ENCODE measurements at places on chromosomes 16 and 17.

- DNase-seq, result no peak
Measured at GRCh38 chr17:32285306-32285705, 19.7 kb downstream of the RHBDL3 start.

- DNase-seq, result no peak
Measured at GRCh38 chr16:85056211-85056748, 28.7 kb downstream of the KIAA0513 start.

- DNase-seq, result no peak
Measured at GRCh38 chr16:28873543-28874201, 4.6 kb upstream of the ATP2A1 start.

GRCh38 chr17:49851387-49852291 lies 3.8 kb upstream of the TAC4 start:
- DNase-seq, result no peak

- no peak for DNase-seq
Measured at GRCh38 chr16:1984347-1985225, 593 bp downstream of the GFER start.

DNA sequence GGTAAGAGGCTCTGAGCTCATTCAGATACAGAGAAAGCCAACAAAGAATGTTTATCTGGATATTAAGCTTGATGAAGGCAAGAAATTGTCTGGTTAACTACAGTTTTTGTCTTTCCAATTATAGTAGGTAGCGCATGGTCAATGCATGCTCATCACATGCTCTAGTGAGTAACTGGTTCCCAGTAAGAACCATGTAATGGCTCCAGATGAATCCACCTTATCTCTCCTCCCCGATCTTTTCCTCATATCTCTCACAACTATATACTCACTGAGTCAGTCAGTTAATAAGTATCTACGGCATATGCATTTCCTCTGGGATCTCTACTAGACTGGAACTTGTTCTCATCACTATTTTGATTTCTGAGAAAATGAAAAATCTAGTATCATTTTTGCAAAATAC lies 340.7 kb upstream of the DYNLRB2 start:
- no peak for DNase-seq

- DNase-seq, result no peak
Measured at GRCh38 chr17:46082257-46082656, 83.2 kb downstream of the STH start.

DNA sequence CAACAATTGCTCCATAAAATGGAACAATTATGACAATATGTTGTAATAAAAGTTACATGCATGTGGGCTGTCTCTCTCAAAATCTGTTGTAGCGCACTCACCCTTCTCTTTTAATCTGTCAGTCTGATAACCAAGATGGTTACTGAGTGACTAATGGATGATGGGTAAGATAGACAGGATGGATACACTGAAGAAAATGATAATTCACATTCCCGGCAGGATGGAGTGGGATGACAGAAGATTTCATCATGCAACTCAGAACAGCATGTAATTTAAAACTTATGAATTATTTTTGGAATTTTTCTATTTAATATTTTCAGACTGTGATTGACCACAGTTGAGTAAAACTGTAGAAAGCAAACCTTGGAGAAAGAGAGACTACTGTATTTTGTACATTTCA lies 30.5 kb downstream of the CDH13 start:
- no peak for DNase-seq

GRCh38 chr16:53445534-53445933 lies 11.3 kb downstream of the RBL2 start:
- no peak for DNase-seq

- no peak for DNase-seq
Measured at GRCh38 chr17:81271226-81271625, 23.9 kb downstream of the SLC38A10 start.

GRCh38 chr17:12659500-12659899 lies 6.2 kb upstream of the MYOCD start:
- peak; percentile 80 for DNase-seq

- no peak for DNase-seq
Measured at GRCh38 chr16:66689282-66689681, 7.3 kb downstream of the CMTM4 start.

DNA sequence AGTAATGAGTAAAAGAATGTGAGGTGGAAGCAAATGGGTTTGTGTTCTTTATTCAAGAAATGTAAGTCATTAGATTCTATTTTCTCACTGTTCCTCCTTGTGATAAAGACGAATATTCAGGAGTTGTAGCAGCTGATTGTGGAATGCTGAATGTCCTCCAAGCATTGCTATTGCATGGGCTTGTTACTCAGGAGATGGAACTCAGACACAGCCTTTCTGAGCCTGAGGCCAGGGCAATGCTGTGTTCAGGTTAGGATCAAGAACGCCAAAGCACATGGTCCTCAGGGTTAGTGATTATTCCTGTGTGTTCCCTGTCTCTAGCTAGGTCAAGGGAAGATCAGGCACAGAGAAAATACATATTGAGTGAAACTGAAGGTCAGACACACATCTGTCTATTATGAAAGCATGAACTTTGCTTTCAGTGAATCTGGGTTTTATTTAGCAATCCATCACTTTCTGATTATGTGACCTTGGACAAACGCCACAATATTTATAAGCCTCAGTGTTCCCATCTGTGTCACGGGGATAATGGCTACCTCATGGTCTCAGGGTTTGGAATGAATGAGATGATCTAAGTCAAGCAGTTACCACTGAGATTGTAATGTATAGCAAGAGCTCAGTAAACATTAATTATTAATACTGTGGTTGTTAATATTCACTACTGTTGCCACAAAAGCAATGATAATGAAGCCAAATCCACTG lies 426.8 kb upstream of the DYNLRB2 start:
- DNase-seq, result no peak

DNA sequence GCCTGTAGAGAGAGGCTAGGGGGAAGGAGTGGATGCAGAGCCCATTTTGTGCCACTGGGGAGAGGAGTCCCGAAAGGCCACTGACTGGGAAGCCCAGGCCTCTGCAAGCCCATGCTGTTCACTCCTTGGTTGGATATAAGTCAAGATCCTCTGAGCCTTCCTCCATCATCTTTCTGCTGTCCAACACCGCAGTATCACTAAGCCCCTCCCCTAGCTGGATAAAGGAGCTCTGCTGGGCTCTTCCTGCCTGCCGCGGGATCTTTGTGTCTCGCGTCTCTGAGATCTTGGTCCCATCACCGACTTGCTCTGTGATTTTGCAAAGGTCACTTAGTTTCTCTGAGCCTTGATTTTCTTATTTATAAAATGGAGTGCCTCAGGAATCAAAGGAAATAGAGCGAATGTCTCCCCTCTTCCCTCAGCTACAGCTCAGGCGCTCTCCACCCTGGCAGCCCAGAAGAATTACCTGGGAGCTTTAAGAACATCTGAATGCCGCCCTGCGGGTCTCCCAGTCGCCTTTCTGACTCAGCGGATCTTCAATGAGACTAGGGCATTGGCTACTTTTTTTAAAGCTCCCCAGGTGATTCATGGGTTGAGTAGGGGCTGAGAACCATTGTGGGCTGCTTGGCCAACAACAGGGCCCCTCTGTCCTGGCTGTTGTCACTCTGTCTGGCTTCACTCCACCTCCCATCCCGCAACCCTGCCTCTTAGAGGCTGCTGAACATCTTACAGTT lies 25.2 kb upstream of the TMEM220 start:
- no peak for DNase-seq

GRCh38 chr17:55735731-55736405 lies 13.2 kb upstream of the TMEM100 start:
- no peak for DNase-seq

DNA sequence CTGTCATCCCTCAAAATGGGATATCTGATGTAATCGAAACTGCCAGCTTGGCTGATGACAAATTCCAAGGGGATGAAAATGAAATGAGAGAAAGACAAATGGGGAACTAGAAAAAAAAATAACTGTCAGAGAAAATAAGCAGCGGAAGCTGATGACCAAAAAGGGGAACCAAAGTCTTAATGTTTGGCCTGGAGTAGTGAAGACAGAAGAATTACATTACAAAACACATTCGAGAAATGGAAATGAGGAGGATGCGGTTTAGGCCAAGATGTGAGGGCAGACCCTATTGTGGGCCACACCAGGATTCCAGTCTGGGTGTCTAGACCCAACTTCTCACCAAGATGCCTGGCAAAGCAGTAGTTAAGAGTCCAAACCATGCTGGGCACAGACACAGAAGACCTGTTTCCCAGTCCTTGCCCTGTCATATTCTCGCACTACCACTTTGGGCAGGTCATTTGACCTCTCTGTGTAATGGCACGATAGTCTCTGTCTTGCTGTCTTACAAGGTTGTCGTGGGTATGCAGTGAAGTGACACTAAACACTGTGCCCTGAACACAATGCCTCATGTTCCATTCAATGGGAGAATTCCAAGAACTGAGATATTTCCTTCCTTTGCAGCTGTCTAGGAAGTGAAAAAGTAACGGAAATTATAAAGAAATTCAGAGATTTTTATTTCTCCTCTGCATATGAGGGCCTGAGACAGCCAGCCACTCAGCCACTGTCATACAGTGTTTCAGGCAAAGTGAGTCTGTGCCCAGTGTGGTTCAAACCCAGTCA lies 12.3 kb upstream of the CCL2 start:
- DNase-seq, result no peak

DNA sequence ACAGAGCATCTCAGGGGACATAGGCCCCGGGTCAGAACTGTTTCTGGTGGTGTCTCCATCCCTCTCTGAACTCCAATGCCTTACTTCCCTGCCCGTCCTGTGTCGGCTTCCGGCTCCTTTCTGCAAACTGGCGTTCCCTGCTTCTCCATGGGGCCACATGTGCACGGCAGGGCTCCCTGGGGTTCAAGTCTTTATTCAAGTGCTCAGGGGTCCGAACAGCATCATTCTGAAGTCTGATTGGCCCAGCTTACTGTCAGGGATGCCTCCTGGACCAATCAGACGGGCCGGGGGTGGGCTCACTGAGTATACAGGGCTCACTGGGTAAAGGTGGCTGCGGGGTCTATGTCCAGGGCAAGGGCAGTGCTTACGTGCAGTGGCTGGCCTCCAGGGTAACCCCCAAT lies 17.1 kb downstream of the C16orf82 start:
- DNase-seq, result no peak

DNA sequence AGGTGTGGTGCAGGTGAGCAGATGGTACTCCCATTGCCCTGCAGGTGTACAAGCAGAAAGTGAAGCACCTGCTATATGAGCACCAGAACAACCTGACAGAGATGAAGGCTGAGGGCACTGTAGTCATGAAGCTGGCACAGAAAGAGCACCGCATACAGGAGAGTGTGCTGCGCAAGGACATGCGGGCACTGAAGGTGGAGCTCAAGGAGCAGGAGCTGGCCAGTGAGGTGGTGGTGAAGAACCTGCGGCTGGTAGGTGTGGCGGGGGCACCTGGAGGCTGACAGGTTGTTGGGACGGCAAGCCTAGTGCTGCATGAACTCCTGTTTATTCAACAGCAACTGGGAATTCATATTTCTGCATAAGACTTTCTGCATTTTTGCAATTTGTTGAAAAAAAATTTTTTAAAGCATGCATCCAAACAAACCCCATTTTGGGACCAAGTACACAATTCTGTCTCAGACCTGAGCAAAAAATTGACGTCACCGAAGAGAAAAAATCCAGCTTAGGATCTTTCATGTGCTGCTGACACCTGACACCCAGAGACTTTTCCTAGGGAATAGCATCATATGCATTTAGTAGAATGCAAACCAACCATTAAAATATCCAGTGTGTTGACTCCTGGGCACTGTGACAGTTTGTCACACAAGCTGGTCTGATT lies 13.5 kb upstream of the DBNDD1 start:
- no peak for DNase-seq

GRCh38 chr17:47708864-47709541 lies 15.0 kb downstream of the TBKBP1 start:
- DNase-seq, result no peak

- DNase-seq, result no peak
Measured at GRCh38 chr16:64996641-64997040, 125.2 kb downstream of the CDH11 start.

- no peak for DNase-seq
Measured at GRCh38 chr17:63341276-63341675, 104.8 kb downstream of the CYB561 start.

DNA sequence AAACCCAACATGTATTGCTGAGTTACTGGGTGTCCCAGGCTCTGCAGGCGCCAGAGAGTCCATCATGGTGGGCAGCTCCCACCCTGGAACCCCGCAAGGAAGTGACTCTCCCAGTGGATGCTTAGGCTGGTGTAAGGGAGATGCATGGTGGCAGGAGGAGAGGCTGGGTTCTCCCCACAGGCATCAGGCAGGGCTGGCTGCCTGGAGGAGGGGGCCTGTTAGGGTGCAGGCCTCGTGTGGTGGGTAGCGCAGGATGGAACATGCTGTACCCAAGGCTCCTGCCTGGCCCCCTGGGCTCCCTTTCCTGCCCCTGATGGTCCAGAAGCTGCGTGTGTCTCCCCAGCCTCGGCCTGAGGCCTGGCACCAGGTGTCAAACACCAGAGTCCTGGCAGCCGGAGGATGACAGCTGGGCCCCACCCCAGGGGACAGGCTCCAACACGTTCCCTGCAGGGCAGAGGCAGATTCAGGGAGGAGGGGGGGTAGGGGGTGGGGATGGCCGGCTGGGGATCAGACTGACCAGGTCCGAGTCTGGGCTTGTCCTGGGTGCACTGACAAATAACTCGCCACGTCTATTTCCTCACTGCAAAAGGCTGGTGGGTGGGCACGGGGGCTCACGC lies 40.2 kb upstream of the CIBAR2 start:
- no peak for DNase-seq

GRCh38 chr17:5219536-5219935 lies 15.1 kb downstream of the SCIMP start:
- no peak for DNase-seq

GRCh38 chr16:77761204-77761603 lies 27.2 kb upstream of the VAT1L start:
- no peak for DNase-seq

- DNase-seq, result no peak
Measured at GRCh38 chr16:720990-721764, at the start of gene ANTKMT. ANTKMT (plus strand) TSS chr16:721146; CDS start chr16:721275, 129 bp downstream.

- no peak for DNase-seq
Measured at GRCh38 chr16:75247249-75247648, 4.2 kb downstream of the BCAR1 start.

- no peak for DNase-seq
Measured at GRCh38 chr17:40820228-40820838, 2.1 kb downstream of the KRT10 start.

GRCh38 chr17:56640116-56640515 lies 46.6 kb downstream of the NOG start:
- no peak for DNase-seq

Measured in AG04449 (cell line).